8988T (cell line): ENCODE measurements at places on chromosomes 1 and 21.

- DNase-seq = no peak
Observed at GRCh38 chr1:216750031-216750627, 26.9 kb upstream of the ESRRG start.

GRCh38 chr1:33897092-33897725, 33.3 kb downstream of the HMGB4 start:
- DNase-seq = no peak

DNA sequence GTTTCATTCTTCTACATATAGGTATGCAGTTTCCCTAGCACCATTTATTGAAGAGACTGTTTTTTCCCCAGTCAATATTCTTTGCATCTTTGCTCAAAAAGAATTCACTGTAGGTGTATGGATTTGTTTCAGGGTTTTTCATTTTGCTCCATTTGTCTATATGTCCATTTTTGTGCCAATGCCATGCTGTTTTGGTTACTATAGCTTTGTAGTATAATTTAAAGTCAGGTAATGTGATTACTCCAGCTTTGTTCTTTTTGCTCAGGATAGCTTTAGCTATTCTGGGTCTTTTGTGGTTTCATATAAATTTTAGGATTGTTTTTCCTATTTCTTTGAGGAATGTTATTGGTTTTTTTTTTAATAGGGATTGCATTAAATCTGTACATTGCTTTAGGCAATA, 15.9 kb upstream of the SMAP2 start:
- DNase-seq = no peak

GRCh38 chr1:1542766-1543705, 2.6 kb upstream of the TMEM240 start:
- DNase-seq = no peak

- no peak for DNase-seq
Observed at GRCh38 chr1:151327903-151328674, 873 bp upstream of the PI4KB start.

DNA sequence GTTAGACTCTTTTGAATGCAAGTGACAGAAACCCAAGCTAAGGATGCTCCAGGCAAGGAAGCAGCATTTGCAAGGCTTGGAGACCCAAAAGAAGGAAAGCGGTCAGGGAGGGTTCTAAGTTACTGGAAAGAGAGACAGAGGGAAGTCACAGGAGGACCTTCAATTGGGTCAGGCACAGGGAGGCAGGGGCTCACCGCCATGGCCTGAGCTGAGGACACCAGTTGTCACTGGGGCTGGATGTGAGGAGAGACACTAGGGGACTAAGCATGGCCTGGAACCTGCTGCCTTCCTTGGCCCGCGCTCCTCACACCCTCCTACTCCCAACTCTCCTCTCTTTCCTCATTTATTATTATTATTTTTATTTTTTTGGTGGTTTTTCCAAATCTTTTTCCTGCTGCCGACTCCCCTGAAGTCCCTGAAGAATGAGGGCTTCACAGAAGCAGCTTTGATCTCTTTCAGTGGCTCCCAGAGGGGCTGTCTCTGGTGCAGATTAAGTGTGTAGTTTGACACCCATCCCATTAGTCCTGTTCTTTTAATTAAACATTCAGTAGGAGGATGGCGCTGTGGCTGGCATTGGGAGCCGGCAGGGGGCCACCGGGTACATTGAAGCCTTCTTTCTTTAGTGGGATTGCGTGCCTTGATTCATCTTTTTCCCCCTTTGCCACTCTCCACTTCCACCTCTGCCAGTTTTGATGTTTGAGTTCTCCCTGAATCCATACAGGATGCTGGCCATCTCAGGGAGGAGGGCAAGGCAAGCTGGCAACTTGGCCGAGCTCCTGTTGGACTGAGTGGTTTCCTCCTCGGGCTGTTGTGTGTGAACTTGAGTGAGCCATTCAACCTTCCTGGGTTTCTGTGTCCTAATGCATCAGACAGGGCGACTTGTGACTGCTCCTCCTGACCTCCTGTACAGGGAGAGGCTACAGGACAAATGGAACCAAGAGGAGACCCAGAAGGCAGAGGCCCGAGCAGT, 59.3 kb downstream of the MDM4 start:
- DNase-seq = no peak

GRCh38 chr1:16061266-16061665, 12.2 kb downstream of the FAM131C start:
- DNase-seq = no peak

DNA sequence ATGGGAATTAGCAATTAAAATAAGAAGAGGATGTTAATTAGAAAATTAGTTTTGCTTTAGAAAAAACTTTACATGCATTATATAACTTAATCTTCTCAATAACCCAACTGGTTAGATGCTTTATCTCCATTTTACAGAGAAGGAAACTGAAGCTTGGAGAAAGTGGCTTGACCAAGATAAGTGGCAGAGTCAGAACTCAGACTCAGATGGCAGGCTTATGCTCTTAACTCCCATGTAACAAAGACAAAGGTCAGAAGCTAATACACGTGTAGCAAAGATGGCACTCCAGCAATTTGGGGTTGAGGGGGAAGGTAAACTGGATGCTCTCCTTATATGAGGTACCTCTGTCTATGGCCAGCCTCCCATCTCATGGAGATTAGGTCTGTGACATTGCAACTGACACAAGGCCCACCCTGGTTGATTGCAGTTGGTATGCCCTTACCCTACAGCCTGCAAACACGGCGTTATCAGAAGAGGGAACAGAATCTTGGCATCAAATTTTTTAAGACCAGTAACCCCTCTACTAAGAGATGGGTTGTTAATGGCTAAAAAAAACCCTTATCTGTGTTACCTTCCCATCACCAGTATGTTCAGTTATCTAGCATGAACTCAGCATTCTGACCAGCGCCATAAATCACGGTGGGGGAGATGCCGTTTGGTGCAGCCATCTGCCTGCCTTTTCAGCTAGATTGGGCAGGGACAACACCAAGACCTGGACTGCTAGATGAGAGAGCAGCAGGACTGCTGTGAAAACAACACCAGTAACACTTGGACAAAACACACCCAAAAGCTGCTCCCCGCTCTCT, 97.0 kb downstream of the UBR4 start:
- DNase-seq = no peak

DNA sequence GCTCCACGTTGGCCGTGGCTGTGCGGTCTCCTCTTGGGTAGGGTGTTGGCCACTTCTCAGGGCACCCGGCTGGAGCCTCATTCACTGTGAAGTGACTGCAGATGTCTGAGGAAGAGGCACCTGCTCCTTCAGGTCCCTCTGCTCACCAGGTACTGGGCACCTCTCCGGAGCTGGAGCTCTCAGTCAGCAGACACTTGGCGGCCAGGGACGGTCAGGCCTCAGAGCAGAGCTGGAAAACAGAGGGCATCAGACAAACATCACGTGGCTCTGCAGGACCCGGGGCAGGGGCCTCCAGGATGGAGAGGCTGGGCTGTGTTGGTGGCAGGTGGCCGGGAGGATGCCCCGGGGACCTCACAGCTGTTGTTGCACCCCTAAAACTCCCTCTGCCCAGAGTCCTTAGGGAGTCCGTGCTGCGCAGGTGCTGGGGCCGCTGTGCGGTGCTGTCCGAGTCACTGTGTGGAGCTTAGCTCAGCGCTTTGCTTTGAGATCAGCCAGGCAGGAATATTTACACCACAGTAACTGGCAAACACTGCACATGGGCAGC, 59.7 kb downstream of the SLX9 start:
- no peak for DNase-seq

GRCh38 chr1:60988891-60989290, 93.5 kb upstream of the NFIA start:
- DNase-seq = no peak

DNA sequence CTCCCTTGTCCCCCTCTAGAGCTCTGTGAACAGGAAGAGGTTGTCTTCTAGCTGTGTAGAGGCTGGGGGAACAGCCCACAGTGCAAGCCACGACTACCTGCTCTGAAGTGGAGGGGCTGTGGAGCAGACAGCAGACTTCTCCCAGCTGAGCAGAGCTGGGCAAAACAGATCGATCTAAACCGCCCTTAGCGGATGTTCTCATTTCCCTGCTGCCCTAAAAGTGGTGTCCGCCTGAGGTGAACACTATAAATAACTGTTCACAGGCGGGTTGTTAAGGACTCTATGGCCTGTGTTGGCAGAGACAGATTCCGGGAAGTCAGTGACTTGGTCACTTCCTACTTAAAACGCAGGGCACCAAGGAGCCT, 203.2 kb downstream of the RHOU start:
- no peak for DNase-seq

GRCh38 chr1:108100148-108100547, 100.0 kb downstream of the SLC25A24 start:
- DNase-seq = no peak

DNA sequence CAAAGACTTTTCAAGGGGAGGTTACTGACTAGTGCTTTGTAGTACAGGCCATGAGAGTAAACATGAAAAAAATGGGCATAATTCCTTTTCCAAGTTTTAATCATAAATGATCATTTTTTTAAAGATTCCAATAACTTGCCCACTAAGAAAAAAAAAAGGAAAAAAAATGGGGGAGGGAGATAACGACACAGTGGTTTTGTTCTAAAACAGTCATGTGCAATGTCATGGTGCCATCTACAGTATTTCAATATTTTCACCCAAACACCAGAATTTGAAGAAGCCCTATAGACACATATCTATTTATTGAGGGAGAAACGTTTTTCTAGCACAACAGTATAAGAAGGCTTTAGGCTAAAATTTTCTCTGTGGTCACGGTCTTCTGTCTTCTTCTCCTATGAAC, 250.2 kb downstream of the LTN1 start:
- DNase-seq = no peak

- DNase-seq = no peak
Observed at GRCh38 chr1:68112835-68113243, 62.4 kb upstream of the DIRAS3 start.

DNA sequence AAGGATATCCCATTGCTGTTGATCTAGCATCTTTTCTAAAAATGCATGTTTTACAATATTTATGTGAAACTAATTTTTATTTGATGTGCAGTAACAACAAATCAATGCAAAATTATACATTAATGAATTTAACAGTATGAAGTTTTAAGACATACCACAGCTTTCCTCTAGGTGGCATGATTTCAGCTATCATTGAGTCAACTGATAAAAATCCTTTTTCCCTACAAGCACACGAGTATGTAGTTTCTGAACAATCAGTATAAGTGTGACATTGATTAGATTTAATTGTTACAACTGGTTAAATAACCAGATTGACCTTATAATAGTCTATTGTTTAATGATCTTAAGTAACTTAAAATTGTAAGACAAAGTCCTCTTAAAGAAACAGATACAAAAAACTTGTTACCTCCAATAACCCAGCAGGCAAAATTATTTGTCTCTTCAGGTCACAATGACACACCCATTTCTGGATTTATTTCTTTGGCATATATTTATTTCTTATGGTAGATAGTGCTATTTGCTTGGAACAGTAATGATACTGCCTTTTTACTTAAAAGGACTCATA, 5.8 kb upstream of the TGFB2 start:
- DNase-seq = no peak

DNA sequence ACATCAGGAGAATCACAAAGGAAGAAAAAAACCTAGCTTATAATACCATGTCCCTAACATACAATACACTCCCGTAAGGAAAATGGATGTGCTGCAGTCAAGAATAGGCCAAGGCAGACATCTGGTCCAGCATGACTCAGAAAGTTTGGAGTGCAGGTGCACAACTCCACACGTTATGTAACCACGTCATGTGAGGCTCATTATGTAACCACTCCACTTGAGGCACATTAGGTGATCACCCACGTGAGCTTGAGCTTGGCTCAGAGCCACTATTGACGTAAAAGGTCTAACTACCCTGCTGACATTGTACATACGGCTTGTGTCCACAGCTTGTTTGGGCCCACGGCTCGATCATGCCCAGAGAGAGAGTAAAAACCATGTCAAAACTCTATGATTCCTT, 99.8 kb upstream of the C1orf21 start:
- DNase-seq = no peak
